Right renal cortex interstitium (tissue), 3 donors: ENCODE measurements at places on chromosomes 2 and 18. TPM values are rescaled to one million over a fixed set of nuclear protein-coding genes. Genes with fewer than 3 reads are reported as not detected.

GRCh38 chr2:98846041-98846440, 90.0 kb downstream of the CRACDL start:
- no peak for DNase-seq

- no peak for DNase-seq
Observed at GRCh38 chr2:144603334-144603733, 83.4 kb upstream of the ZEB2 start.

DNA sequence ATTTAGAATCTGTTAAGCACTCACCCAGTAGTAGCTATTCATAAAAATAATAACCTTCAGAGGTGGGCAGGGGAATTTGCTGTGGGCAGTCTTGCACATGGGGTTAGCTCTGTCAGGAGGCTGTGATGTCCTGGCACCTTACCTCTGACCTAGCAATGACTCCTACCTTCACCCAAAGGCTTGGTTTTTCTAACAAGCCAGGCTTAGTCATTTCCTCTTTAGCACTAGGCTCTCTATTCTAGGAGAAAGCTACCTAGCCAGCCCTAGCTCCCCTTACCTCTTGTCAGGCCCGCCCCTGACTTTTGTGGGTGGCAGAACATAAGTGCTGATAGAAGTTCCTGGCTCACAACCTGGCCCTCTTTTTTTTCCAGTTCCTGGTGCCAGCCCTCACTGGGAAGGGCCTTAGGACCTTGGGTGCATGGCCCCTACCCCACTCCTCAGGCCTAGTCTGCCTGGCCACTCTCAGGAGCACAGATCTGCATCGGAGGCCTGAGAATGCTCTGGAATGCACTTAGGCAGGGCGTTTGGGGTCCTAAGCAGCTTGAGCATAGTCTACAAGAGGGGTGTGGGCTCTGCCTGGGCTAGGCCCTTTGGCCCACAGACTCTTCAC, 17.7 kb downstream of the CPLX4 start:
- no peak for DNase-seq

GRCh38 chr2:122519821-122520611, 764.6 kb downstream of the TSN start:
- DNase-seq, result no peak

DNA sequence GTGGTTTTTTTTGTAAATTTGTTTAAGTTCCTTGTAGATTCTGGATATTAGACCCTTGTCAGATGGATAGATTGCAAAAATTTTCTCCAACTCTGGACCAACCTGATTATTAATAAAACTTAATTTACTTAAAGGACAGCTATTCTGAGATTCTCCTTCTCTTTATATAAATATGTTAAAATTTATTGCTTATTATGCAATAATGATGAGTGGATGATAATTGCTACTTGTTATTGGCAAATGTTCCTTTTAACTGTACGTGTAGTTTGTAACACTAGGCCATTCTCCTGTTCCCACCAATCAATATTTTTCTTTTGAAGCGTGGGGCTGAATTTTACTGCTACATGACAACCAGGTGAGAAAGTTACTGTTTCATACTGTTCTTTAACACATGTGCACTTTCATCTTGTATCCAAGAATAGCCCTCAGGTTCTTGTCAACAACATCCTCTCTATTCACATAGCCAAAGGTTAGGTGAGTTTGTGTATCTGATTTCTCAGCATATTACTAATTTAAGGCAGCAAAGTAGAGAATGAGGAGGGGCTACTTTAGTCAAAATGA, 16.6 kb upstream of the STK17B start:
- DNase-seq, result no peak

DNA sequence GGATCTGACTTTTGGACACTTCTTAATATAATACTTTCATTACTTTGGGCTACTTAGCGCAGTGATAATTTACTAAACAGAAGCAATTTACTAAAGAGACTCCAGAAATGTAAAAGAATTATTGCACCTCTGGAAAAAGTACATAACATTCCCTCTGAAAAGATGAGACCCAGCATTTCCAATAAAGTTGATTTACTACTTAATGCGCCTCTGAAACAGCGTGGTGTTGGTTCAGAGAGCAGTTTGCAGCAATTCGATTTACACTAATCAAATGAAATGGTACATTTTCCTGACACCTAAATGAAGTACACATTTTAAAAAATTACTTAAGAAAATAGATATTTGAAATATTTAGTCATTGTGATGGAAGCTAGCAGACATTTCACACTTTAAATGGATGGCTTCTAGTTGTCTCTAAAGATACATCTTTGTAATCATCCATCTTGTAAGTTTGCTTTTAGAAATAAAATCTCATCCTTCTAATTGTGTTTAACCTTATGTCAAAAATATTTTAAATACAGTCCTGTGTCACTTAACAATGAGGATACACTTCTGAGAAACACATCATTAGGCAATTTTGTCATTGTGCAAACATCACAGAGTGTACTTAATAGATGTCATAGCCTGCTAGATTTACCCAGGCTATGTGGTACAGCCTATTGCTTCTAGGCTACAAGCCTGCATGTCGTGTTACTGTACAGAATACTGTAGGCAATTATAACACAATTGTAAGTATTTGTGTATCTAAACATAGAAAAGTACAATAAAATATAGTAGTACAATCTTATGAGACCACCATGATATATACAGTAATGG, 284.6 kb upstream of the UBE2E3 start:
- no peak for DNase-seq

The CPS1 gene
- 4.8 TPM for polyA plus RNA-seq

The OTX1 gene
- polyA plus RNA-seq, result 0.04 TPM

The GALNT14 gene
- polyA plus RNA-seq, result 47.3 TPM
